ENCODE measurements at places on chromosomes 3 and 15.

DNA sequence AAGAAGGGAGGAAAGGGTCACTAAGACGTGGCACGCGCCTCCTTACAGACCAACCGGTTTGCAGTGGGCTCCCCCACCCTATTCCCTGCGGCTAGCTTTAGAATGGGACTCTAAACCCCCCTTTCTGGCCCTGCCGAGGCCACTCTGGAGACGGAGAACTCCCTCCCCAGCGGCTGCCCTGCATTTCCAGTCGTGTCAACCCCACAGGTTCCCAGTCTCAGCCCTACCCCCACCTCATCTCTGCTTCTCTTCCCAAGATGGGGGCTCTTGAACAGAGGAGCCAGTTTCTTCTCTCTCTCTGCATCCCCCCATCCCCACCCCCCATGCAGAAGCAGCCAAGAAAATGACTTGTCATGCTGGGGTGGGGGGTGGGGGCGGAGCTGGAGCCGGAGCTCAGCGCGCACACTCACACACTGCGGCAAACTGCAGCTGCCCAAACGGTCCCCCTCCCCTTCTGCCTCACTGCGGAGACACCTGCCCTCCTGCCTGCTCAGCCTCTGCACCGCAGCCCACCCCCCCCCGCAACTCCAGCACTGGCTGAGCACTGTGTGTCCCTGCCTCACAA is 871 bp downstream of the MAP1A start:
- DNase-seq = no peak

DNA sequence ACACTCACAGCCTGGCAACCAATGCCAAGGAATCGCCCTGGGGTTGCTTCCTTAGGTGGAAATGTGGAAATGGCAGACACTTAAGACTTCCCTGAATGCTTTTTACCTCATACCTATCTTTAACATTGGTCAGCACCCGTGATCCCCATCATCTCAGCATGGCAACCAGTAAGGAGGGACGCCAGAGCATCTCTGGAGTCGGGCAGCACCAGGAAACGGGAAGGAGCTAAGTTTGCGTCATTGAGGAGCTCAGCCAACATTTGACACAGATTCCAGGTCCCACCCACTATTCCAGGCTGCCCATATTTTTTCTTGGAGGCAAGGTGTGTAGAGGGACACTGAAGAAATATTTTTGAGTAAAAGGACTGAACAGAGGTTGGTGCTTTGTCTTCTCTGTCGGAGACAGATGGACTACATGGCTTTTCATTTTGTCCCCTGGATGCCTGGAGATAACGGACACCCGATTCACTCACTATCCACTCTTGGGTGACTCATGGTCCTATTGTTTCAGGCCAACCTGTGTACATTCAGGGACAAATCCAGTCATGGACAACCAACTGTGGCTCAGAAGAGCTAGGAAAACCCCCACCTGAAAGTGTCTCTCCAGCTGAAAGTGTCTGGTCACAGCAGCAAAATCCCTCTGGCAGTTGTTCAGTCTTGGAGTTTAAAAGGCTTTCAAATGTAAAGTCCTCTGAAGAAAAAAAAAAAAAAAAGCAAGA is 70.4 kb upstream of the OXTR start:
- DNase-seq = no peak

DNA sequence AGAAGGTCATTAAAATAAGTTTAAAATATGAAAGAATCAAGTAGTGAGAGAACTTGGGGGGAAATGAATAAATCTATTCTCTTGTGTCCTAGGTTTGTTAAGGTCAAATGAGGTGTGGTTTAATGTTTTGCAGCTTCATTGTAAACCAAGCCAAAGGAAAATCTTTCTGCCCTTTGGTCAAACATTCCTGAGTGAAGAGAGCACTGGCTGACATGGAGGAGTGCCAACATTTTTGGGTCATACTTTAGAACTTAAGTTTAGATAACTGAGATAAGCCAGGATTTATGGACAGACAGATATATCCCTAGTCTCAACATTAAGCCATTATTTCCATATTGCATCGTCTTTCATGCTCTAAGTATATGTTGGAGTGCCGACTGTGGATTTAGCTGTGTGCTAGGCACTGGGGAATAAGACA is 66.4 kb downstream of the PTPRG start:
- DNase-seq = no peak

GRCh38 chr3:4748127-4748526 is 231.1 kb upstream of the BHLHE40 start:
- DNase-seq = no peak

DNA sequence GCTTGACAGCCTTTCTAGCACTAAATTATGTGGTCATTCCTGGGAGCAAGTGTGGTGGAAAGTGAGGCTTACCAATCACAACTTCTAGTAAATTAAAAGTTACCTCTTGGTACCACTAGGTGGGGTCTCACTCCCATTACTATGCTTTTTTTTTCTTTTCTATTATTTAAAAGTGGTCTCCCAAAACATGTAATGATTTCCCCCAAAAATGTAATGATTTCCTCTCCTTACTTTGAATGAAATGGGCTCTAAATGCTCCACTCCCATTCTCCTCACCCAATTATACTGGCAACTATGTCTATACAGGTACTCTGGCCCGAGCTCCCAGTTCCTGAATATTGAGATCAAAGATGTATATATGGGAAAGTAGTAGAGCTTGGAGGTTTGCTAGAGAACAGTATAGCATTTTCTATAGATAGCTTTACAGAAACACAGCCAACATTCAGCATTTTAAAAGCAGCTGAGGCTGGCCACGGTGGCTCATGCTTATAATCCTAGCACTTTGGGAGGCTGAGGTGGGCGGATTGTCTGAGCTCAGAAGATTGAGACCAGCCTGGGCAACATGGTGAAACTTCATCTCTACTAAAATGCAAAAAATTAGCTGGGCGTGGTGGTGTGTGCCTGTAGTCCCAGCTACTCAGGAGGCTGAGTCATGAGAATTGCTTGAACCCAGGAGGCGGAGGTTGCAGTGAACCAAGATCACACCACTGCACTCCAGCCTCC is 70.9 kb downstream of the DCUN1D1 start:
- no peak for DNase-seq

DNA sequence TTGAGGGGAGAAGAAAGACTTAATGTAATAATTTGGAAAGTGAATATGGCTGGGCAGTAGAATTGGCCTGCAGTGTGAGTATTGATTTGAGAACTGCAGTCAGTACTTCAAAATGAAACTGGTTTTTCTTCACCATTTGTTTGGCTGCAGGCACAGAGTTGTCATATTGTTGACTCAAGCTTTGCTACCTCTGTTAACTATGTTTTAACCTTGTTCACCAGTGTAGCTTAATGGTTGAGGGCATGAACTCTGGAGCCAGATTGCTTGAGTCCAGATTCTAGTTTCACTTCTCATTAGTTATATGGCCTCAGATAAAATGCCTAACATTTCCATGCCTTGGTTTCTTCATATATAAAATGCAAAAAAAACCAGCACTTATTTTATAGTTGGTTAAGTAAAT is 64.1 kb downstream of the CFAP44 start:
- DNase-seq = no peak

- DNase-seq = no peak
Measured at GRCh38 chr15:97984157-97984556, 23.7 kb downstream of the ARRDC4 start.

- DNase-seq = no peak
Measured at GRCh38 chr3:3177861-3178497, 1.5 kb downstream of the CRBN start.

GRCh38 chr3:69452295-69452694 is 66.4 kb upstream of the FRMD4B start:
- no peak for DNase-seq

DNA sequence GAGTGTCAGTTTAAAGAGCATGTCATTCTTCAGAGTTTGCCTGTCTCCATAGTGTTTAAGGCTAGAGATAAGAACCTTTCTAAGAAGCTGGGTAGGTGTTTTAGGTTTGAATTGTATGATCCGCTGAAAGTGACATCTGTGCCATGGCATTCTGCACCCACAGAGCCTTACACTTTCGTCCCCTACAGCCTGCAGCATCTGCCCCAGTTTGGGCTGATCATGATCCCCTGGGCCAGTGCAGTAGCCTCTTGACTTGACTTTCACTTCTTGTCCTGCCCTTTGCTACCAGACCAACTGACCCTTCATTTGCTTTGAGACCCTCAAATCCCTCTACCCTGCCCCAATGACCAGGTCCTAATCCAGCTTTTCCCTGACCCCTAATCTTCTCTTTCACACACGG is 81.6 kb downstream of the SOX14 start:
- DNase-seq = no peak

- DNase-seq = no peak
Measured at GRCh38 chr15:94263341-94264273, 32.2 kb downstream of the MCTP2 start.

- DNase-seq = no peak
Measured at GRCh38 chr3:76826861-76827260, 213.0 kb upstream of the ROBO2 start.

GRCh38 chr3:72830452-72831223 is 17.6 kb downstream of the SHQ1 start:
- DNase-seq = no peak

GRCh38 chr3:148833223-148833622 is 5.6 kb downstream of the CPB1 start:
- DNase-seq = no peak

GRCh38 chr3:139124197-139124596 is 79.5 kb upstream of the PRR23C start:
- no peak for DNase-seq
